ENCODE measurements at places on chromosomes 1 and 21.

DNA sequence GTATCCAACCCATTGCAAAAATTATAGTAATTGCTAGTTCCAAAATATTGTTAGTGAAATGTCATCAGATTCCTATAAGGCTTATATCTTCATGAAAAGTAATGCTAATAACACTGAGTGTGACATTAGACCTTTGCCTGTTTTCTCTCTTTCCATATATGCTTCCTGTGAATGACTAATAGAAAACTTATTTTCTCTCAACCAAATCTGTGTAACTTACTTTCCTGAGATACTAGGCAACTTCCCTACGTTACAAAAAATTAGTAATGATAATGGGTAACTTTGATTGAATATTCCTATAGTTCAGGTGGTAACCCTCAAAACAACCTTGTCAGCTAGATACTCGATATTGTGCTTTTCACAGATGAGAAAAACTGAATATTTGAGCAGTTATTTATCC, 124.2 kb upstream of the HNRNPU start:
- no peak for DNase-seq

GRCh38 chr1:167648978-167649744, 19.1 kb downstream of the RCSD1 start:
- no peak for DNase-seq

DNA sequence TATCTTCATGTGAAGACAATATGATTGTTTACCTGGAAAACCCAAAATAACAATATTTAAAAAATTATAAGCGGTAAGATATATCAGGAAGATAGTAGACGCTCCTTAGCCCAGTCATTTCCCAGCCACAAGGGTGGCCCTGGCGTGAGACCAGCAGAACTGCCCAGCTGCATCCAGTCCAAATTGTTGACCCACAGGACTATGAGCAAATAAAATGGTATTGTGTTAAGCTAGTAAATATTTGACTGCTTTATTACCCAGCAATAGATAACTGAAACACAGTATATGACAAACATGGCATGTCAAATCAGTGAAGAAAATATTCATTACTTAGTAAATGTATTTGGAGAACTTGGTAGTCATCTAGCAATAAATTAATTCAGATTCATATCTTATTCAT, 294.3 kb upstream of the SPAG17 start:
- no peak for DNase-seq

GRCh38 chr21:38438462-38438893, 59.8 kb downstream of the ERG start:
- DNase-seq: no peak
